ENCODE measurements at places on chromosomes 2 and 18.

DNA sequence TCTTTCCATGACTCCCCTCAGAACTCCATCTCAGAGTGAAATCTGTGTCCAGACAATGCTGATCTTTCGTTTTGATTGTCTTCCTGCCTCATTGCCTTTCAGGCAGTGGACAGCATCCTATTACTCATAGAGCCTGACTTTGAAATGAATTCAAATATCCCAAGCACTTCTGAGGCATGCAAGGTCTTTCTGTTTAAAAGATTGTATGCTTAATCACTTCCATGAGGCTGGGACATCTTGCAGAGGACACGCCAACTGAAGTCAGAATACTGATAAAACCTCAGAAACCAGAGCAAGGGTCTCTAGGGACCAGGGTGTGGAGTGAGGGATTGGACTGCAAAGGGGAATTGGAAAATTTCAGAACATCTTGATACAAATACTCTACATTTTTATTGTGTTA lies 836.5 kb upstream of the ID2 start:
- no peak for DNase-seq

- no peak for DNase-seq
Measured at GRCh38 chr2:160993654-160994061, 166.6 kb upstream of the TANK start.

- DNase-seq: peak; percentile 24
Measured at GRCh38 chr2:127100251-127101047, 6.5 kb downstream of the BIN1 start.

DNA sequence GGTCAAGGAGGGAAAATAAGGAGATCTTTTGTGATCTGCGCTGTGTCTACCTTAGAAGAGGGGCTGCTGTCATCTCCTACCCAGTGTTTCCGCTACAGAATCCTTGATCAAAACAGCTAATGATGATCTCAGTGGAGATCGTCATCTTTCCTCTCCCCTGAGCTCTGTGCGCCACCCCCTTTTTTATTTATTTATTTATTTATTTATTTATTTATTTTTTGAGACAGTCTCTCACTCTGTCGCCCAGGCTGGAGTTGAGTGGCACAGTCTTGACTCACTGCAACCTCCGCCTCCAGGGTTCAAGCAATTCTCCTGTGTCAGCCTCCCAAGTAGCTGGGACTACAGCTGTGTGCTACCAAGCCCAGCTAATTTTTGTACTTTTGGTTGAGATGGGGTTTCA lies 55.5 kb downstream of the SERTAD2 start:
- DNase-seq: no peak

- peak; percentile 21 for DNase-seq
Measured at GRCh38 chr18:572091-572830, 7.9 kb upstream of the CETN1 start.

- DNase-seq: no peak
Measured at GRCh38 chr2:108260773-108261172, 21.0 kb downstream of the SULT1C3 start.

GRCh38 chr2:220077488-220077887 lies 450.1 kb downstream of the SLC4A3 start:
- DNase-seq: peak; percentile 84

- no peak for DNase-seq
Measured at GRCh38 chr18:52451256-52451655, 111.3 kb downstream of the DCC start.

DNA sequence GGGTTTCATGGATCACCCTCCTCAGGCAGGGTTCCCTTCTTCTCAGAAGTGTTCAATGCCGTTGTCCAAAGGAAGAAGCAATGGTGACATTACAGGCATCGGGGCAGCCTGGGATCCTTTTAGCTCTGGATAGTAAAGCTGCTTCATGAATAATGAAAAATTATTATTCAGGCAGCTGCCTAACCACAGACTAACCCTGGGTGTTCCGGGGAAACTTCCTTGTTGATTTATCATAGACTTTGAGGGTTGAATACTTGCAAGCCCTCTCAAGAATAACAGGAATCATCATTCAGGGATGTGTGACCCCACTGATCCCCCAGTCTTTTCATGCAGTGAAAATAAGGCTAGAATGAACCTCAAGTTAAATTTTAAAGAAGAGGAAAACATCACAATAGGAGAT lies 419.4 kb downstream of the MEIS1 start:
- DNase-seq: no peak
